ENCODE measurements at places on chromosomes 7 and 10.

DNA sequence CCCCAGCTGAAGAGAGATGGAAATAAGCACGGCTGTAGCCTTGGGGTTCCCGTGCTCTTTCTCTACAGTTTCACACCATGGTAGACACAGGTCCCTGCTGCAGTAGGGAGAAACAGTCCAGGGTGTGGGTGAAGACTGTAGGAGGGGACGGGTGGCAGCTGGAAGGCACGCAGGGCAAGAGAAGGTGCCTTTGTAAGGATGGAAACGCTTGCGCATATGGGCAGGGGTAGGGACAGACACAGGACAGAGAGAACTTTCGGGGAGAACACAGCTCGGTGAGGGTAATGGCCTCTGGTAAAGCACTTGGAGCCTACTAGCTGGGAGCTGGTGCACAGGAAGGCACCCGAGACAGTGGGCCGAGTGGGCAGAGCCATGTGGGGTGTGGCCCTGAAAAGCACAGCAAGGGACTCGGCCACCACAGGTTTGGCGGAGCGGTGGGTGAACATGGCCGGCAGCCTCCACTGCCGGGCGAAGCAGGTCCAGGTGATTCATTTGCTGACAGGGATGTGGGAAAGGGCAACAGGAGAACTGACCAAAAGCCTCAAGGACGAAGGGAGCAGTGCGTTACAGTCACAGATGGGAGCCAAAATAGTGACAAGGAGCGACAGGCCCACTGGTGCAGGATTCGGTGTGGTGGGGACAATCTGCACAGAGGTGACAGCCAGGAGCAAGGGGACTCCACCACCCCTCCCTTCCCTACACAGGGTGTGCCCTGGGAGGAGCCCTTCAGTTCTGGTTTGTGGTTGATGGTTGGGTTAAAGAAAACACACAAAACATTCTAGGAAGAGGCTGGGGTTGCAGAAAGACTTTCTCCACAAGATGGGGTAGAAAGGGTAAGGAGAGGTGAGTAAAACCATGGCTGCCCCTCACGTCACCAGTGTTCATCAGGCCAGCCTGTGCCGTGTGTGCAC is 97.1 kb downstream of the VOPP1 start:
- DNase-seq = no peak

GRCh38 chr7:13050703-13051102 is 363.3 kb downstream of the ARL4A start:
- DNase-seq = no peak

- DNase-seq = no peak
Observed at GRCh38 chr10:98047009-98047741, 16.8 kb upstream of the CRTAC1 start.

- no peak for DNase-seq
Observed at GRCh38 chr10:112532189-112532588, 85.2 kb downstream of the VTI1A start.

DNA sequence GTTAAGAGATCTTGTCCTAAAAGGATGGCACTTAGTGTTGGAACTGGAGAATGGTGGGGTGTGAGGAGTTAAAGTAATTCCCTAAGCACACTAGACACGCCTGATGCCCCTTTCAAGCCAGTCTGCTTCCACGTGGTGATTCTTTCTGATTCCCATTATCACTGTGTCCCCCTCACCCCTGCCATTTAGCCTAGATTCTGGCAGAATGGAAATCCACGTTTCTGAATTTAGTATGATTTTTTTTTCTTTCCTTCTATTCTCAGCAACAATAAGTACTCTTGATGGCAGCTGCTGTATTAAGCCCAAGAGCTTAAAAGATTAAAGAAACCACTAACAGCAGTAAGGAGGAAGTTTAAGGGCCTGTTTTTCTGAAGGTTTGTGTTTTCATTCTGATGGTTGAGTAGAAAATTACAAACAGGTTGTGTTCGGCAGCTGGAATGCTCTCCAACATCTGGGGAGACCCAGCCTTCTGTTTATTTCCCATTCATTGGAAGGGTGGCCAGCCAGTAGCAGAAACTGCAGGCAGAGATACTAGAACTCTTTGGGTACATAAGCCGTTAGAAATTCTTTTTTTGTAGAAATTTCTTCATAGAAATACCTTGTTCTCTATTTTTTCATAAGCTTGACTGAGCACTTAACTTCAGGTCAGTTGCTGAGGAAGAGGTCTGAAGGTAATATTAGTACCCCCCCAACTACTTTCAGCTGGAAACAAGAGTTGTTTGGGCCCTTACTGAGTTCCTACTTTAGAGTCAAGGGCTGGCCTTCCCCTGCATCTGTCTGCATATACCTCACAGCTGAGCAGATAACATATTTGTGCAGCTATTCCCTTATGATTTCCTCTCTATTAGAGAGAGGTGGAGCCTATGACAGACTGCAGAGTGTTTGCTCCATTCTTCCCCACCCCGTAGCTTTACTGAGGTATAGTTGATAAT is 355.1 kb downstream of the AUTS2 start:
- no peak for DNase-seq

DNA sequence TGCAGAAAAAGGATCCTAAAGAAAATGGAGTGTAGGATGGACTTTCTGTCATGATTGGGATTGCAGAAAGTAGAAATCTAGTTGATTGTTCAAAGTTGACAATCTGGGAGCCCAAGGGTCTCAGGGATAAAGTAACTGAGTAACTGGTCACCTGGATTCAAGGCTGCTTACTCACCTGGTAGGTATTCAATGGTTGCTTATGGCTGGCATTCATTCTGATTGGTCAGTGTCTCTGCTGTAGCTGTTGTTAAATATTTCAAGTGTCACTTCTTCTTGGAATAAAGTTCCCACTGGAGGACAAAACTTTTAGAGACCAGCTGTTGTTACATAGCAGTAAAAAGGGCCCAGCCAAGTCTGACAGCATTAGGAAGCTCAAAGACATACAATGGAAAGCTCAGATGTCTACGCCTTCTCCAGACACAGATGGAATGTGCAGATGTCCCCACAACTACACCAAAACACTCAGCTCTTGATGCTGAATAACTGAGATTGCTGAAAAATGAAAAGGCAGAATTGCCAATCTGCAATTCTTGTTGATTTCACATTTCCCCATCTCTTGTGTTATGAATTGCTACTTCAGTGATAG is 106.9 kb downstream of the ZNF467 start:
- no peak for DNase-seq

DNA sequence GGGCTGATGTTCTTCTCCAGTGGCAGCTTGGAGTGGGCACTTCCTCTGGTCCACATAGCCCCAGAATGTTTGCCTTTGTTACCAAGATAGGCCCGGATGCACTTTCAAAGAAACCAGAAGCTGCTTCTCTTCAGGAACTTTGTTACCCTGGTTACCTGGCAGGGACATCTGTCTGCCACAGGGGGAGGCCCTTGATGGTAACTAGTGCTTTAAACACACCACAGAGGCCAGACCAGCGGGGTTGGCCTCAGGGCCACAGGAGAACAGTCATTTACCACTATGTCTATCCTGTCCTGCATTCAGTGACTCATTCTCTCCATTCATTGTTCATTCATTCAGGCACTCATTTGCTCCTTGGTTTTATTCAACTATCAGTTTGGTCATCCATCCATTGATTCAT is 11.9 kb upstream of the PLEKHA1 start:
- DNase-seq = no peak

DNA sequence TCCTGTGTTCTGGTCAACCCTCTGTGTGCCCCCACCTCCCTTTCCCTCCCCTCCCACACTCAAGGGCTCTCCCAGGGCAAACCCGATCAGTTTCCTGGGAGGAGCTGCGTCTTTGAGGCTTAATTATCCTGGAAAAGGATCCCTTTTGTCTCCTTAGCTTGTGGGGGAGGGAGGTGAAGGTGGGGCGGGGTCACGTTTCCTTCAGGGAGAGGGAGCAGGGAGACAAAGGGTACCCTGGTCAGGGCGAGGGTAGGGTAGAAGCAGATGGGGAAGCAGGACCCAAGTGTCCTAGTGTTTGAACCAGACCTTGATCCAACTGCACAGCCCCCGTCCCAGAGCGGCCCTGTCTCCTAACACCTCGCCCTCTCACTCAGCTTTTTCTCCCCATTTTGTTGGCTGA is 90.1 kb downstream of the HIF1AN start:
- no peak for DNase-seq

Data from large intestine (tissue), 12 donors.